NCI-H82 (cell line): ENCODE measurements at places on chromosomes 6 and 20.

- DNase-seq: peak; percentile 85
Observed at GRCh38 chr6:6758915-6759654, 170.6 kb downstream of the LY86 start.

GRCh38 chr6:7684843-7685242, 41.1 kb upstream of the BMP6 start:
- no peak for DNase-seq

GRCh38 chr6:164926686-164927085, 382.7 kb downstream of the C6orf118 start:
- no peak for DNase-seq

DNA sequence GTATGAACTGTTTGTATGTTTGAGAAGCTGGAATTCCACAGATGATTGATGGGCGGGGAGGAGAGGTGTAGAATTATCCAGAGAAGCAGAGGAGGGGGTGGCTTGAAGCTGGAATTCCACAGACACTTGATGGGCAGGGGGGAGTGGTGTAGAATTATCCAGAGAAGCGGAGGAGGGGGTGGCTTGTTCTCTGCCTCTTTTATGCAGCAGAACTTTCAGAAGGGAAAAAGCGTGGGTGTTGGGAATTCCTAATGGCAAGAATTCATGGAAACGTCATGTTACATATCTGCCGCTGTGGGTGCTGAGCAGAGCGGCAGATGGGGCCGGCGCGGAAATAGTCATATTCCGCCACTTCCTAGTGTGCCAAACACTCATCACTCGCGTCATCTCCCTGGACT, 167.9 kb upstream of the KCNG1 start:
- no peak for DNase-seq

DNA sequence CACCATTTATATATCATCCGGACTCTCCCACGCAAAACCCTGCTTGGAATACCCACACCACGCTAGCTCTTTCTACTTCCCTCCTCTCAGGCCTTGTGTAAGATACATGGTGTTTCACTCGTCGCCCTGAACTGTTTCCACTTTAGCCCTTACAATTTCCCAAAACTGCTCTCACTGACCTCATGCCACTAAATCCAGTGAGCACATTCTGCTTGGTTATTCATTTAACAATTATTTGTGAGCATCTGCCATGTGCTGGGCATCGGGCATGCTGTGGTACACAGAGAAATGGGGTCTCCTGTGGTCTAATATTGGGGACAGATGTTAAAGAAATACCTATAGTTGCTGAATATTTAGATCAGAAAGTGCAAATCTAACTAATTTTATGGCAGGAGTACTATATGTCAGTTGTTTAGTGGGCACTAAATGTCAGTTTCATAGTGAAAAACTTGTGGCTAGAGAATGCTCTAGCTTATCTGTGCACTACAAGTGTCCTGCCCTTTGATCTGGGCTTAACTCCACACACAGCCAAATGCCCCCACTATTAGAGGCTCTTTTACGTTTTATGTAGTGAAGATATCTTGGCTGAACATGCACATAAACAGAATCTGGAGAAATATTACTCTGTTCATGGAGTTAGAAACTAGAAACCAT, 41.0 kb downstream of the PLEKHG1 start:
- DNase-seq: no peak

GRCh38 chr6:157215717-157216116, 107.6 kb downstream of the TMEM242 start:
- no peak for DNase-seq

DNA sequence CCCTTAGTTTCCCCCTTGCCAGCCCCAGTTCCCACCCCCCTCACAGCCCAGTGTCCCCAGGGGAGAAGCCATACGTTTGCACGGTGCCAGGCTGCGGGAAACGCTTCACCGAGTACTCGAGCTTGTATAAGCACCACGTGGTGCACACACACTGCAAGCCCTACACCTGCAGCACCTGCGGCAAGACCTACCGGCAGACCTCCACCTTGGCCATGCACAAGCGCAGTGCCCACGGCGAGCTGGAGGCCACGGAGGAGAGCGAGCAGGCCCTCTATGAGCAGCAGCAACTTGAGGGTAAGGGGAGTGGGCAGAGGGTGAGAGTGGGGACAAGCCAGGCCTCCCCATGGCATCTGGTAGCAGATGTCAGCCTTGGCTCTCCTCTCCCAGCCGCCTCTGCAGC, 5.1 kb upstream of the DEF6 start:
- DNase-seq: no peak

DNA sequence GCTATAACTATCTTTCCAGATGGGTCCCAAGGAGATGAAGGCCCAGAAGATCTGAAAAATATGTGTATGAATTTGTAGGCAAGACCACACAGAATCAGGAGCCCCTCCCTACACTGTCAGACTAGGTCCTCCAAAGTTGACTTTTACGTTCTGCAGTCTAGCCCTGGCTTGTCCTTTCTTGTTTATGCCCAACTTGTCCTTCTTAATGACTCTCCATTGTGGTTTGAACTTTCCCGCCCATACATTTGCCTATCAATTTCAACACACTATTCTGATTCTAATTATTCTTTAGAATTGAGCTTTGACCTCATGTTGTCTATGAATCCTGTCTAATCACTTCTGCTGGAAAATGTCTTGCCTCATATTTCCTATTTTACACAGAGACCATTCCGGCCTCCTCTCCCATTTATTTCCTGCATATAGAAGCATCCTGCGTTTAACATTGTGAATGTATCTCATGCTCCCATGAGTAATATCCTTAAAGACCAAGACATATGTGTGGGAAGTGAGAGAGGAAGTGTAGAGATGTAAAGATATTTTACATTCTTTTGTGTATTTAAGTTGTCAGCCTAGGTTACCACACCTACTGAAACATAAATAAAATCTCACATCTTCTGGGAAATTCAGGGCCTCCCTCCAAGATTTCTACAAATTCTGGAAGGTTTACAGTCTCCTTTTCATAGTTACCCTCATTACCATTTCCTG, 348.3 kb downstream of the BCKDHB start:
- no peak for DNase-seq

GRCh38 chr6:97275804-97276203, 7.2 kb downstream of the MMS22L start:
- no peak for DNase-seq

GRCh38 chr6:33750244-33750991, 3.7 kb upstream of the IP6K3 start:
- DNase-seq: no peak

DNA sequence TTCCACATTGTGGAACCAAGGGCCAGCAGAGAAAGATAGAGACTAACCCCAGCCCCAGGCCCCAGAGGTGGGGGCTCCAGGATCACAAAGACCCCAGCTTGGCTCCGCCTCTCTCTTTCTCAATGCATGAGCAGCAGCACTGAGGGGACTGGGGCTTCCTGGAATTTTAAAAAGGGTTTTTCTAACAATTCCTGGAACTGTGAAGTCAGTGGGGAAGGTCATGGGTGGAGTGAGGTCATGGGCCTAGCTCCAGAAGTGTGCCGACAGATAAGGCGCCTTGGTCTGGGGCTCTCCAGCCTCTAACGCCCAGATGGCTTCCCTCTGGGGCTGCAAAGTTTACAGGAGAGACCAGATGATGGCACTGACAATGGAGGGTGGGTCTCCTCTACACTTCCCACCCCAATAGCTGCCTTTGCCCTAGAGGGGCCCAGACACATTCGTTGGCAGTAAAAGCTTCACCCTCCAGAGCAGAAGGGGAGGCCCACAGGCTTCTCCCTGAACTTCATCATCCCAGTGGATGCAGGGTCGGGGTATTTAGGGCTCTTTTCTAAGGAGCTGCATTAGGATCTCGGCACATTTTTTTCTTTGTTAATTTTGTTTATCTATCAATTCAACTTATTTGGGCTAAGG, 46.9 kb upstream of the CD93 start:
- DNase-seq: no peak

DNA sequence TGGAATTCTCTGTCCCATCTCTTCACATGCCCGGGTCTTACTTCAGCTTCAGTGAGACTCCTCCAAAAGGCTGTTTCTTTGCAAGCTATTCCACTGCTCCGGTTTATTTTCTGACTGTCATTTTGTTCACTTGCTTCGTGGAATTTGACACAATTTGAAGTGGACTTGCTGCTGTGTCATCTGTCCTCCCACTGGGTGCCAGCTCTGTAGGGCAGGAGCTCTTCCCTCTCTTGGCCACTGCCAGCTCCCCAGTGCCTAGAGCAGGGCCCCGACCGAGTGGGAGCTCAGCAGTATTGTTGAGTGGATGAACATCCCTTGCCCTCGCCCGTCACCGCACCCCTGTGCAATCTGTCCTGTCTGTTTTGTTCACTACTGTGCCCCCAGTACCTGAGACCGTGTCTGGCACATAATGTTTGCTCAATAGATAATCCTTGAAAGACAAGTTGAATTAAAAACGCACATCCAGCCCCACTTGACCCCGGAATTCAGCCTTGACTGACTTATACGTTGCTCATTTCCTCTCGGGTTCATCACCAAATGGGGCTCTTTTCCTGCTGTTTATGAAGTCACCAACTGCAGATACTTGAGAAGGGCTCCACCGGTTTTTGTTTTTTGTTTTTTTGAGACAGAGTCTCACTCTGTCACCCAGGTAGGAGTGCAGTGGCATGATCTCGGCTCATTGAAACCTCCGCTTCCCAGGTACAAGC, 170.3 kb upstream of the KCNG1 start:
- DNase-seq: no peak

DNA sequence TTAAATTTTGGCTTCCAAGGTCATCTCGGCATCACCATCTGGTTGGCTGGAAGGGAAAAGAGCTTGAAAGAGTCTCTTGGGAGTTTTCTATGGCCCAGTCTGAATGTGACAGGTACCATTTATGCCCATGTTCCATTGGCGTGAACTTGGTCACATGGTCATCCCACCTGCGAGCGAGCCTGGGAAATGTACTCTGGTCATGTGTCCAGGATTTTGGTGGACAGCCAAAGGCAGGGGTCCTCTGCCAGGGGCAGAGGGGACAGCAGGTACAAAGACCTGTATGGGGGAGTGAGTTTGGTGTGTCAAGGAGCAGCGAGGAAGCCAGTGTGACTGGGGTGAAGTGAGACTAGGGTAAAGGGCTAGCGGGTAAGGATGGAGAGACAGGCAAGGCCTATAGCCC, 112.6 kb downstream of the CDC5L start:
- DNase-seq: no peak

GRCh38 chr6:10414756-10415616, at the start of gene TFAP2A:
Gene TFAP2A, minus strand, starts transcription at chr6:10415074. Its CDS starts 83 bp downstream, at chr6:10414991.
- peak; percentile 53 for DNase-seq

DNA sequence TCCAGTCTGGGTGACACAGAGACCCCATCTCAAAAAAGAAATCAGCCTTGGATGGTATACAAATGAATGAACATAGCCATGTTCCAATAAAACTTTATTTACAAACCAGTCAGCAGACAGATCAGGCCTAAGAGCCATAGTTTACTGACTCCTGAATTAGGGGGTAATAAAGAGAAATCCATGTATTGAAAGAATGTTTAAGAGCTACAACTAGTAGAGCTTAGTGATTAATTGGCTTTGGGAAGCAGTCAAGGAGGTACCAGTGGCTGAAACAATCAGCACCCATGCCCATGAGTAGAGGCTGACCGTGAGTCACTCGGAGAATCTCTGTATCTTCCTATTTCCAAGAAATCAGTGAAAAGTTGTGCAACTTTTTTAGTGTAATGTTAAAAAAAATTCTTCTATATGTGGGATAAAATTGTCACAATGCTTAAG, 223.6 kb upstream of the RREB1 start:
- peak; percentile 15 for DNase-seq

DNA sequence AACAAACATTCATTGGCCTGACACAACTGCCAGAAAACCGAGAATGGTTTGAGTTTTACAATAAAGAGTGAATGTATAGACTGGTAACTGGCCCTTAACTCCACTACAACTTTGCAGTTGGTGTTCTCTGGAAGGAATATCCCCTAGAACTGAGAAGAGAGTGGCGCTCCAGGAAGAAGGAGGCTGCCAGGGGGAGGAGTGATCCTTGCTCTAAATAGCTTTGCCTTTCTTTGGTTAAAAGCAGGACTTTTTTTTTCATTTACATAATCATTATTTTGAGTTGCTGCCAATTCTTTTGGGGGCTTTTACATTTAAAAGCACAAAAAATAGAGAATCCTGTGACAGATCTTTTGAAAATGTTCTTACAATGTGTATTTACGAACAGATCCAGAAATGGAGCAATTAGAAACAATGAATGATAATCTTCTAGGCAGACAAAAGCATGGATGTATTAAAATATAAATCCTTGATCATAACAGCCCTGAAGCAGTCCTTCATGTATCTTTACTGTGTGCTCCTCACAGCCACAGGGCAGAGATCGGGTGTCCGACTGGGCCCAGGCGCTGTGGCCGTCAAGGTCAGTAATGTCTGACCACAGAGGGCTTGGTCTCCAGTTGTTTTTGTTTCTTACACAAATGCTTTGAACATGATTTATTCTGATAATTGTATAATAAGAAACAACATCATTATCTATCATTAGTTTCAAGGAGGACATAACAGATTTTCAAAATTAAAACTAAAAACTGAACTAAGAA, 612.2 kb downstream of the HDGFL1 start:
- DNase-seq: peak; percentile 42

GRCh38 chr6:21971541-21971940, 325.3 kb downstream of the PRL start:
- DNase-seq: peak; percentile 85

- DNase-seq: peak; percentile 72
Observed at GRCh38 chr6:2738373-2738979, 12.2 kb downstream of the MYLK4 start.

DNA sequence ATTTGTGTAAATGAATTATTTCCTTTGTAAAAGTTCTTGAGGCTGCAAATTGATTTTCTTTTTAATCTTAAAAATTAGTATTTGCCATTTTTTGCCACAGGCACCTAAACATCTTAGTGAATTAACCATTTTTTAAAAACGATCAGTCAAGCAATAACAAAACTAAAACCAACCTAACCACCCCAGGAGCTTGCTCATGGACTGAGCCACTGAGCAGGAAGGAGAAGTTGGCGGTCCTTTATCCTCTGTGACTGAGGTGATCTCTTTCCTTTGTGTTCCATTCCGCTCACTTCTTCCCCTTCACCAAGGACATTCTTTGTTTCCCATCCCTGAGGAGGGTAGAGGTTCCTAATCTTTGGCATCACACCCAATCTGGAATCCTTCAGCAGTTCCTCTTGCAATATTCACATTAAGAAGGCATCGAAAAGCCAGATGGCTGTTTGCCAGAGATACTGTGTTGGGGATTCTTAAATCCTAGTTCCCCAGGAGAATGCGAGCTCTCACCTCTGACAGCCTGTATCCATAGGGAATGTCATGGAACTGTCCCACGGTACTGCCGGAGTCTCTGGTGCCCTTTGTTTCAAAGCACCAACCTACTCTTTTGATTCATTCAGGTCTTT, 30.5 kb downstream of the RPRD1B start:
- peak; percentile 52 for DNase-seq

DNA sequence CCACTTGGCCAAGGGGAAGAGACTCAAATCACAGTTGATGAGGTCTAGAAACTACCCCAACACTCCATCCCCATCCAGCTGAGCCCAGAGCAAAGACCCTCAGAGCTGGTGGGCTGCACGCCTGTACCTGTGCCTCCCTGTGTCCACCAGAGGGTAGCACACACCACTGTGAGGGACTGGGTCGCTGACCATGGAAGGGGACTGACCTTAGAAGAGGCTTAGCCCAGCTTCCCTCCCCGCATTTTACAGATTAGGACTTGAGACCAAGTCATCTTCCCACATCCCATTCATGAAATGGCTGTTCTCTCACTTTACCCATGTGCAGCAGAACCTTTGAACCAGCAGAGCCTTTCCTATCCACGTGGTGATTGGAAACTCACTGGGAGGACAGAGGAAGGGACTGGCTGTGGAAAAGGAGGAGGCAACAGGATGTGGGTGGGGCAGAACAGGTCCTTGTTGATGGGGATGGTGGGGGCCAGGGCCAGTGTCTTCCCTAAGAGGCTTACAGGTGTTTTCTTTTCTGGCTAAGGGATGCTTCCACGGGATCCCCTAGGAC, 44.3 kb downstream of the CPXM1 start:
- DNase-seq: peak; percentile 80
